ENCODE measurements at places on chromosomes 12 and 14.

DNA sequence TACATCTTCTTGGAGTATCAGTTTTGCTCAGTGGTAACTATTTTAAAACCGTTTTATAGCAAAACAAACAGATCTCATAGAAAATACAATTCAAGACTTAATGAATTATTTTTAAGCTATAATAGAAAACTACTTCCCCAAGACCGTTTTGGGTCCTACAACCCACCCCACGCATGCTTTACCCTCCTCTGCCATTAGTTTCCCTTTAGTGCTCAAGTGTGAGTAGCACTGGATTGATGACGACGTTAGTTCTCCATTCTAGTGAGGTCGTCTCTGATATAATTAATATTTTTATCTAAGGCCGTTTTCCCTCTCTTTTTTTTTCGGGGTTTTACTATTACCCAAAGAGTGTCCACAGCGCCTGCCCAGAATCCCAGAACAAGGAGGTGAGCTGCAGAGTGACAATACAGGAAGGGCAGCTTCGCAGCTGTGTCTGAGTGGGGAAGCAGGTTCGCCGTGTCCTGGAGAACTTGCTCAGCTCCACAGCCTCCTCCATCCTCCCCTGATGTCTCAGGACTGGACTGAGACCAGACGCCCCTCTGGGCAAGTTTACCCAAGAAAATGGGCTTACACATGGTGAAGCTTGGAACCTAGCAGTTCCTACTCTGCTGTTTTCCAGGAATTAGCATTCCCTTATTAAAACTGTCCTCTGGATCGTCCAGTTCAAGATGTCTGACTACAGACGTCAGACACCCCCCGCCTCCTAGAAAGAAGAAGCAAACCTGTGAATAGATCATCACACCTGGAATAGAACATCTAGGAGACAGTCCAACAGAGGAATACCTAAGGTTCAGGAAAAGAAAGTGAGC is 31.9 kb upstream of the MON2 start:
- DNase-seq: no peak

DNA sequence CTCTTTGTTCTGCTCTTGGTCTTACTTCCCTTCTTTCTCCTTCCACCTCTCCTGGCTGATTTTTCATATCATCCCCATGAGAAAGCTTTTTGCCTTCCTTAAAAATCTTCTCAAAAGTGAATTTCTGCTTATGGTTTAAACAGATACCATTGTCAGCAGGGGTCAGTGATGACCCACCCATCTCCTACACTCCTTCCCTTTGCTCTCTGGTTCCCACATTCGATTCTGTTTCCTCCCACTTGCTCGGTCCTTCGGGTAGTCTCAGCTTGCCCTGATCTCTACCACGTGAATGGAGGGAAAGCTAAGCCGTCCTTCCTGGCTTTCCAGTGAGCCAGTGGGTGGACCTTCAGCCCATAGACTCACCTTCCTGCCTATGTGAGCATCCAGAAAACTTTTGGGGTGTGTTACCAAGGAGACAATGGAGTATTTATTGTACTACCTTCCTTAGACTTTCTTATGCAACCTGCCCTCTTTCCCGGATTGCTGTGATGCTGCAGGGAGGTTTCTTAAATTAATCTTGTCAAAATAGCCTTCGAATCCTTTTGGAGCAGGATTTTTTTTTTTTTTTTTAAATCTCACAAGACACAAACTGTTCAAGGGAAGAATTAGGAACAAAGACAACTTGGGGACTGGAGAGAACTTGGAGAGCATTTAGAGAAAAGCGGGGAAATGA is 306.3 kb downstream of the CACNA1C start:
- no peak for DNase-seq

DNA sequence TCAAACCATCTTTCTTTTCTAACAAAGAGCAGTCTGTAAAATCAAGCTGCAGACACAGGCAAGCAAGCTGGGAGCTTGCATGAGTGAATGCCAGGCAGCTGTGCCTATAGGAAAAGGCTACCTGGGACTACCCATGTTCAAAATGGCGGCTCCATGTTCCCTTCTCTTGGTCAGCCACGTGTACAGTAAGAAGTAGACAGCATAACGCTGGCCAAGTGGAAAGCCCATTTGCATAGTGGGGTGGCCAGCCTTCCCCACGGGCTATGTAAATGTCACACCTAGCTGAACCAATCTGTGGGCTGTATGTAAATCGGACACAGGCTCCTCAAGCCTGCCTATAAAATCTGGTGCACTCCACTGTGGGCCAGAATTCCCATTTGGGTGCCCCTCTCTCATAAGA is 117.1 kb downstream of the SYT10 start:
- DNase-seq: no peak

GRCh38 chr12:91983935-91984334 is 161.7 kb downstream of the BTG1 start:
- DNase-seq: no peak

GRCh38 chr14:37903343-37904191 is 304.1 kb upstream of the SSTR1 start:
- DNase-seq: no peak

DNA sequence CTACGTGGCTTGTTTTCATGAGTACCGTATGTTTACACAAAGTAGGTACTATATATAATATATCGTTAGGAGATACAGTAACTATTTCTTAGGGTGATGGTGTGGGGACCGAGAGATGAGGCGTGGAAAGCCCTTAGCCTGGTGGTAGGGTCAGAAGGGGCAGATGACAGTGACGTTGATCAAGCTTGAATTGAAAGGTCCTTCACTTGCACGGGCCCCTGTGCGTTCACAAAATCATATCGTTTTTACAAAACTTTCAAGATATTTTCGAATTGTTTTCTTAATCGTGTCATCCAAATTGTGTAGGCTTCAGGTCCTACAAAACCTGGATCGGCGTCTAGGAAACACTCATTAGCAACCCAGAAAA is 881 bp upstream of the SOS2 start:
- no peak for DNase-seq

GRCh38 chr12:52189376-52190174 is 2.2 kb downstream of the KRT80 start:
- no peak for DNase-seq

DNA sequence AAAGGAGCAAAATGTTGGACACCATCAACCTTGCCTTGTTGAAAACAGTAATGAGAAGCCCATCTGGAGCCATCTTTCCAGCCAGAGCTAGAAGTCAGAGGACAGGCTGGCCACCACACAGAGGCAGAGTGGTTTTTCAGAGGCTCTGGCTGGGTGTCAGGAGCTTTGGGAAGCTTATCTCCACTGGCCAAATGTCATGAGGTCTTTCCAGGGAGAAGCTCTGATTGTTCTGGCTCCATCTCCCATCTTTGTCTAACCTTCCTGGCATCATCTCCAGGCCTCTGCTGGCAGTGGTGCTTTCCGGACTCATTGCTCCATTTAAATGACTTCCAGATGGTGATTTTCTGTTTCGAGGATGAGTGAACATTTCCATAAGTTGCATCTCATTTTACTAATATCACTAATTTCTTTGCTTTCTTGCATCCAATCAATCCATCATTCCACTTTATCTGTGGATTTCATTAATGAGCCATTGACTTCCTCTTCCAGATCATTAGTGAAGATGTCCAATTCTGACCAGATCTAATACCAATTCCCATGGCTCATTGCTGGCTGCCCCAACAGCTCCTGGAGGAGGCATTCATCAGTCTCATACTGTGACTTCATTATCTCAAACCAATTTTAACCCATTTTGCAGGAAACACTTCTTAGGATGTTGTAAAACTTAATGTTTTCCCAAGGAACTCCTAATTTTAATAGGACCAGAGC is 35.3 kb upstream of the TMTC1 start:
- no peak for DNase-seq

DNA sequence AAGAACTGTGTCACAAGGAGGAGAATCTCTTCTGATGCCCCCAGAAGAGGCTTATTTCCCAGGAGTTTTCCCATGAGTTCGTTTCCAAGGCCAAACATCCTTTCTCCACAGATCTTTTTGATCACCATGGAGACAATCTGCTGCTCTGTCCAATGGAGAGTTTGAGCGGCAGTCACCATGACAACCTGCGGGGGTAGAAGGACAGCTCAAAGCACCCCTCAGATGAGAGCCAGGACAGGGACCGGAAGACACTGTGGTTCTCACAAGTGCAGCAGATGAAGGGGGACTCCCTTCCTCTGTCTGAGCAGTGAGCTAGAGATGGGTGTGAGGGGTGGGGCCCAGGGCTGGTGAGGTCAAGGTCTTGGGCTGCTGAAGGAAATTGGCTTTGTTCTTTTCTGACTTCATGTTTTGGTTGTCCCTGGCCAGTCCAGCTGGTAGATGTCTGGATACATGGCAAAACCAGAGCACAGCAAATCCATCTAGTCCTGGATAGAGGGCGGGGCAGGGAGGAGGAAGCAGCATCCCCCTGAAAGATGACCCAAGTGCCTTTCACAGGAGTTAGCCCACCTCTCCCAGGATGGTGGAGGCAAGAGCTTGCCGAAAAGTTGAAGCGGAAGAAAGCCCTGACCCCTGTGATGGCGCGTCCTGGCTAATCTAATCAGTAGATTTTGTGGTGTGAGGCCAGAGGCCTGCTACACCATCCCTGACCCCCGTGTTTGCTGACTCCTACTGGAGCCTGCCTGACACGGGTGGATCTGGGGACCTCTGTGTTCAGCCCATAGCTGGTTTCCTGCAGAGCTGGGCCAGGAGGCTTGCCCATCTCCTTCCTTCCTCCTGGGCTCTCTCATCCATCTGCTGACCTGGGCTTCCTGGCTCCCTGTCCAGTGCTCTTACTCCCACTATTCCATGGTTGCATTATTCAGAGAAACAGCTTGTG is 24.4 kb downstream of the DHRS2 start:
- DNase-seq: no peak

- no peak for DNase-seq
These were observed 293.5 kb upstream of the RTL1 start for GRCh38 chr14:101196795-101197590.

DNA sequence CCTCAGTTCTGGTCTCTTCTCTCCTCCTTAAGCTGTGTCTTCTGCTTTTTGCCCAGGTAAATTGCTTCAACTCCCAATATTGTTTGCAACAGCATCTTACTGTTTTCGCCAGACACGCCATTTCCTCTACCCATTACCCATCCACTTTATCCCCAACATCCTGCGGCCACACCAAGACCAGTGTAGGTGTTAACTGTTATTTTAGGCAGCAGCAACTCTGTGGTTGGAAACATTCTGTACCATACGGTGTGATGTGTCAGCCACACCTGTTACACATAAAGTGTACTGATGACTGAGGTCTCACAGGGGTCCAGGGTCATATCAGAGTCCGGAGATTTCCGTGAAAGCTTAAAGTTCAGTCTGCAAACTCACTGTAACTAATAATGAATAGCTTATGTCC is 21.8 kb upstream of the KLRD1 start:
- DNase-seq: no peak

- DNase-seq: no peak
These were observed 98.6 kb downstream of the C12orf50 start for GRCh38 chr12:87930627-87931026.

GRCh38 chr12:64036414-64036813 is 185.7 kb downstream of the KICS2 start:
- DNase-seq: no peak

DNA sequence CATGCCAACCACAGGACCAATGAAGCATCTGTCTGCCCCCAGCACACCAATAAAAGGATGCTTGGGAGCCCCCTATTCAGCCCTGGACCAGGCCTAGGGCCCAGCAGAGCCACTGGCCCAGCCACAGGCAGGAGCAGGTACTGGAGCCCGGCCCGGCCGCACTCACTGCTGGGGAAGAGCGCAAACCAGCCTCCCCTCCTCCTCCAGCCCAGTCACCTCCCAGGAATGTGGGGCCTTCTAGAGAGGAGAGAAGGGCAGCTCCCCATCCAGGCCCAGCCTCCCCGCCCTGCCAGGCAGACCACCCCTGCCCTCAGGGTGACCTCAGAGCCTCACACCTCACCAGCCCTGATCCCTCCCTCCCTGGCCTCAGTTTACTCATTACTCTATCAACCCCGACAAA is 56.2 kb downstream of the CCNK start:
- no peak for DNase-seq

GRCh38 chr12:75938189-75938588 is 93.4 kb downstream of the PHLDA1 start:
- DNase-seq: no peak

- peak; percentile 63 for DNase-seq
These were observed 85.4 kb downstream of the STXBP6 start for GRCh38 chr14:24964591-24964990.

GRCh38 chr12:34597548-34598351 is 575.5 kb downstream of the ALG10 start:
- DNase-seq: no peak

- no peak for DNase-seq
These were observed 321.4 kb upstream of the LRFN5 start for GRCh38 chr14:41285186-41285748.

DNA sequence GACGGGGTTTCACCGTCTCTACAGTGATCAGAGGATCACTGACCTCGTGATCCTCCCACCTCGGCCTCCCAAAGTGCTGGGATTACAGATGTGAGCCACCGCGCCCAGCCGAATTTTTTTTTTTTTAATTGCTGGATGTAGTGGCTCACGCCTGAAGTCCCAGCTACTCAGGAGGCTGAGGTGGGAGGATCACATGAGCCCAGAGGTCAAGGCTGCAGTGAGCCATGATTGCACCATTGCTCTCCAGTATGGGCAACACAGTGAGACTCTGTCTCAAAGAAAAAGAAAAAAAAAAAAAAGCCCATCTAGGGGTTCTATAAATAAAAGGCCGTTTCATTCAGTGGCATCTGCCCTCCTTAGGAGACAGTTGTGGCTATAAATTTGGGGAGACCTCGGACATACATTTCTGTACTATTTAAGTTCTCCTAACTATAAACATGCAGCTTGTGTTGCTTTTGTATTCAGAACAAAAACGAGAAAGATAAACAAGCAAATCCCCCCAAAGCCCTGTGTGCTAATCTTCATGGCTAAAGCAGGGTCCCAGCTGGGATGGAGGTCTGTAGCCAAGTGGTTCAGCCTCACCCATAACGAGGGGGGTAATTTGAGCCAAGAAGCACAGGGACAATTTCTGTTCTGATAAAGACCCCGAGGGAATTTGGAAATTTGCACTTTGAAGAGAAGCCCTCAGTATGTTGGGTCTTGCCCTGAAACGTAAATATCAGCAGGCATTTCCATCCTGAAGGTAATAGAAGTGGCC is 35.0 kb upstream of the BCL7A start:
- no peak for DNase-seq

DNA sequence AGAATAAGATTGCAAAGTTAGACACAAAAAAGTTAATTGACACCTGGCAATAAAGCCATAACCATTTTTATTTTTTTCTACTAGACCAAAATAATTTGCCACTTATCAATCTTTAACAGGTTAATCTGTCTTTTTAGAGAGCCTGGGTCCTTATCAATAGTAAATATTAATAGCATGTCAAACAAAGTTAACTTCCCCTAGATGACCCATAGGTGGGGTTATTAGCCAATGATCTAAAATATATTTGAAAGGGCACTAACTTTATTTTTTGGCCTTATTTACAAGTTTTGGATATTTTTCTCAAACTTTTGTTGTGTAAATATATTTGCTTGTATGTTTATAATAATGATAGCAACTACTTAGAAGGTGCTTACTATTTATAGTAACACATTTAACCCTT is 3.9 kb downstream of the ANKRD33 start:
- no peak for DNase-seq

- DNase-seq: no peak
These were observed at the start of gene HOXC4 for GRCh38 chr12:54053751-54054741. TSS of gene HOXC4 (plus strand) at chr12:54053835. CDS start at chr12:54053923, 88 bp downstream.
